ENCODE measurements at places on chromosomes 12 and 14.

DNA sequence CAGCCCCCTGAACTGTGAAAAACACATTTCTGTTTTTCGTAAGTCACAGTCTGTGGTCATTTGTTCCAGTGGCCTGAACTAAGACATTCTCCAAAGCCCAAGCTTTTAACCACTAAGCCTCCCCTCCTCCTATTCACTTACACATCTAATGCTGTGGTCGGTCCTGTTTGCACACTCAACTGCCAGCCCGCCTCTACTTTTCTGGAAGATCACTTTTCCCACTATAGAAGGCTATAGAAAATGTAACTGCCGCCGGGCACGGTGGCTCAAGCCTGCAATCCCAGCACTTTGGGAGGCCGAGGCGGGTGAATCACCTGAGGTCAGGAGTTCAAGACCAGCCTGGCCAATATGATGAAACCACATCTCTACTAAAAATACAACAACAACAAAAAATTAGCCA lies 524.7 kb upstream of the TMEM132C start:
- DNase-seq: no peak

- DNase-seq: no peak
These were observed 12.1 kb upstream of the CNIH1 start for GRCh38 chr14:54453252-54453651.

DNA sequence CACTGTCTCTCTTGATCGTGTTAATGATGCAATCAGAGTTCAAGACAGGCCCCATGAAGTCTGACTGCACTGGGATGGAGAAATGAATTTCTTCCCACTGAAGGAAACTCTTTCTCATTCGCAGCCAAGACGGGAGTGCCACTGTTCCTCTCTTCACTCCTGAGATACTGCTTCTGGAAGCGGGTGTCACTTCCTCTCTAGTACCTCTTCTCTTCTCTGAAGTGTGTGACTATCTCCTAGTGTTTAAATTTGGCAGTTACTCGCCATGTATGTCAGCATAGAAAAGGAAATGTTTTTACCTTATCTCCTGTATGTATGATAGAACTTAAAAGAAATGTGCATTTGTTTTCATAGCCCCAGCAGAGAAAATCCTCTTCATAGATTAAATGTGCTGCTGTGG lies 215.2 kb downstream of the ANO6 start:
- no peak for DNase-seq

DNA sequence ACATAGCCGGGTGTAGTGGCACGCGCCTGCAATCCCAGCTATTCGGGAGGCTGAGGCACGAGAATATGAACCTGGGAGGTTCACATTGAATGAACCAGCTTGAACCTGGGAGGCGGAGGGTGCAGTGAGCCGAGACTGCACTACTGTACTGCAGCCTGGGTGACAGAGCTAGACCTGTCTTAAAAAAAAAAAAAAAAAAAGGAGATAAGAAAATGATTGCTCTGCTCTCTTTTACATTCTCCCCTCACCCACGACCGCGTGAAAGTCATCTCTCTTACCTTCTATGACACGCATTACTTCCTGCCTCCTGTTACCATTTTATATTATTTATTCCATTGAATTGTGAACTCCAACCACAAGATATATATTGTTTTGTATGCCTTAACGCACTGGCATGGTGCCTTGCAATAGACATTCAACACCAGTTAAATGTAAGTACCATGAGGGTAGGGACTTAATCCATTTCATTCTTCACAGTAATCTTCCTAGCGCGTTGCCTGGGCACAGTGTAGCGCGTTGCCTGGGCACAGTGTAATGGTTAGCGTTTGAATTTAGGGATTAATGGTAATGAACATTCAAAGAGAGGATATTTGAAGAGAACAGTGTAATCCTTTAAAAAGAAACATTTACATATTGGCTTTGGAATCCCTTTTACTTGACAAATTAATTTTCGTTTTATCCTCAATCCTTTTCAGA lies 2.7 kb downstream of the RAP1B start:
- no peak for DNase-seq

DNA sequence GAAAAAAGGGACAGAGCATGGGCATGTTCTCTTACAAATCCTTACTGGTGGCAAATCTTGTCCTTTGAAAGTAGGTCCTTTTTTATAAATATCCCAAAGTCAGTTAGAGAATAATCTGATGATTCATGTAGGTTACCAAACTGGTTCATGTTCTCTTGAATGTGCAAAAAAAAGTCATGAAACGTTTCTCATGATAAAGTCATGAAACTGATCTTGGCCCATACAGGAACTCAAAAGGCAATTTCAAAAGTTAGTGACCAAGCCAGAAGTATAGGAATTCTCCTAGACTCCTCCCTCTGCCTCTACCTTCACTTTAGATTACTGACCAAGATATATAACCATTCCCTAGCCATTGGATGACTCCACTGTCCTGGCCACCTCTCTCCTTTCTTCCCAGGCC lies 27.3 kb upstream of the SPTSSA start:
- DNase-seq: no peak

DNA sequence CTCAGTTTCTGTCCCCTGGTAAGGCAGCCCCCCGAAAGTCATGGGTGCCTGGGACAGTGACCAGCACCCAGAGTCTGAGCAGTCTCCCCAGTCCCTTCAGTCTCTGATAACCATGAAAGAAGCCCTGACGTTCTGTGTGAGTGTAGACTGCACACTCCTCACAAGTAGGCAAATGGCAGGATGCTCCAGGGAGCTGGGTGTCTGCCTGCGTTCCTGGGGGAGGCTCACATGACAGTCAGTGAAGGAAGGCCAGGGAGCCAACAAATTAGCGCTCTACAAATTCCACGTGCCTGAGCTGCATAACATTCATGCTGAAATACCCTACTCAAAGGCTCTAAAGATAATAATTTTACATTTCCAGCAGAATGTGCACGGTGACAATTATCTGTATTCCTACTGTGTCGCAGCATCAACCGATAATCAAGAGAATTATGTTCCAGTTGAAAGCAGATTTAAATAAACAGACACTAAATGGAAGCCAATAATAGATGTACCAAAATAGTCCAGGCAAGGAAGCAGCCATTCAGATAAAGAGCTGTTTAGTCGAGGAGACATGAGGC lies 56.3 kb downstream of the ASCL1 start:
- DNase-seq: peak; percentile 1

GRCh38 chr14:72040528-72040927 lies 108.3 kb downstream of the RGS6 start:
- DNase-seq: no peak

DNA sequence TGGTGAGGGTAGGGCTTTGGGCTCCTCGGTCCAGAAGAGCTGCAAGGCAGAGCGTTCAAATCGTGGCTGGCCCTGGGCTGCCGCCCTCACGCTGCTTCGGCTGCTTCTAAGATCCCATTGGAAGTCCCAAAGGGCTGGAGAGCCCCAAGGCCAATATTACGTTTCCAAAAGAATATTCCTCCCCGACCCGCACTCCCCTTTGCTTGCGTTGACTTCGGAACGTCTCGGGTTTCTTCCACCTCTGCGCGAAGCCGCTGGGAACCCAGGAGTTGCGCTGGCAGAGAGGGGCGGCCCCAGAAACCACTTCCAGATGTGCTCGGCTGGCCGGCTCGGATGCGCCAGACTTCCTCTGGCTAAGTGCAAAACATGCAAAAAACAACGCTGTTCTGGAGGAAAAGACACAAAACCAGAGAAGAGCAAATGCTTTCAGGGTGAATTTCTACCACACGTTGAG lies at the start of gene GLT8D2:
Gene GLT8D2 (minus strand): TSS at position 285 of the 454 bp plus-strand sequence. CDS start 30,539 bp downstream, outside the sequence.
- DNase-seq: no peak

DNA sequence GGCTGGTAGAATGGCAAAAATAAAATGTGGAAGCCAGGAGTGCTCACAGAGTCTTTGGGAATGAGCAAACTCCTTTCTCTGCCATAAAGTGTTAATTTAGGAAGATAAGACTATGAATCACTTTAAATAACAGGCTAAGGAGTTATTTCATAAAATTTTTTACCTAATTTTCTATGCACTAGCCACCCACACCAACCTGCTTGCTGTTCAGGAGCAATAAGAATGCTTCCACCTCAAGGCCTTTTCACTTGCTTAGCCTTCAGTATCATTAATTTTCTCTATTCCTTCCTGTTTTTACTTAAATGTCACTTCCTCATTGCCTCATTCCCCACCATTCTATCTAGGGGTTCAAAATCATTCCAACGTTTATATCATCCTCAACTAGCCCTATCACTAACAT lies 326.8 kb downstream of the CCER1 start:
- no peak for DNase-seq

- no peak for DNase-seq
These were observed 14.4 kb downstream of the TRHDE start for GRCh38 chr12:72286526-72286925.

GRCh38 chr14:56036353-56036752 lies 81.9 kb upstream of the PELI2 start:
- no peak for DNase-seq

DNA sequence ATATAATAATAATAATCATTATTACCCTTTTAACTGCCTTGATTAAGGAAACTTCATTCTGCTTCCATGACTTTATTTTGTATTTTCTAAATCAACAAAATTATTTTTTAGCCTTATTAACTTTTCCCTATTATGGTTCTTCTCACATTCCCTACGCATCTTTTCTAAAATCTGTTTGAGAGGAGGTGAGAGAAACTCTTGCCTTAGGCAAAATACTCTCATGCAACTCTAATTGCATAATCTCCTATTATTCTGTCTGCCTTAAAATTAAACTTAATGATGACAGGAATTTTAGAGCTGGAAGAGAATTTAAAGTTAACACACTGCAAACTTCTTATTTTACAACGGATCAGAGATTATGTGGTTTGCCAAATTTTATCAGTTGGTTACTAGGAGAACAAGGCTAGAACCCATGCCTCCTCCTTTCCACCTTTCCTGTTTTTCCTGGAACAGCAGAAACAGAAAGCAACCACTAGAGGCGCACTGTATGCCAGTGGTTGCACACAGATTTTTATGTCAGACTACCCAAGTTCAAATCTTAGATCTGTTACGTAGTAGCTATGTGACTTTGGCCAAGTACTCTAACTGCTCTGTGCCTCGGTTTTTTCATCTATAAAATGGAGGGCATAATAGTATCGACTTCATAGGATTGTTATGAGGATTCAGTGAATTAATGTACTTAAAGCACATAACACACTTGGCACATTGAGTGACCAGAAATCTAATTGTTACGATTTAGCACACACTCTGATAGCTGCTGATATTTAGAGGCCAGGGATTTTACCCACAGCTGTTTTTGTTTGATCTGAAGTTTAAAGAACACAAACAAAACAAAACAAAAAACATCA lies 4.3 kb upstream of the BRMS1L start:
- DNase-seq: no peak

GRCh38 chr12:47868041-47868440 lies 36.8 kb downstream of the VDR start:
- no peak for DNase-seq

DNA sequence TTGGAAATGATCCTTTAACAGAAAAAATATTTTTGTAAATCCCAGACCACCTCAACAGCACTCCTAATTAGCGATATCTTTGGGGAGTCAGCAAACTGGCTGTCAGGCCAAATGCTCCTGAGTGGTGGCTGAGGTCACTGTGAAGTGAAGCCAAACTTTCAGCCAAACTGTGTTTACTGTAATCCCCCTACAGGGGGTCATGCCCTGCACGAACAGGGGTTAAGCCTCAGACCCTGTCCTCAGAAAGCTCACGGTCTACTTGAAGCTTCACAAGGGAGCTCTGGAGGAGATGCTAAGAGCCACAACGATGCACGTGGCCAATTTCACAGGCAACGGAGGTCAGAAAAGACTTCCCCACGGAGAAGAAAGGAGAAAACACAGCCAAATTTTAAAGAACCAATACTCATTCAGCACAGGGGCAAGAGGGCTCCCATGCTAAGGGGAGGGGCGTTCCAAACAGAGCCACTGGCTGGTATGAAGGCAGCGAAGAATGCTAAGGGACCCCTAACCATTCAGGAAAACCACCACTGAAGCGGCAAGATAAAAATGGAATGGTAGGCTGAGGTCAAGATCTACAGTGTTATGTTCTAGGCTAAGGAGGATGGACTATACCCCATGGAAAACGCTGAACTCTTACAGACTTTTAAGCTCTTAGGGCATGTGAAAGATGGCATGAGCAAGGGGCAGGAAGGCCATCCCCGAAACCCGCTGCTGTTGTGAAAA lies 105.4 kb downstream of the ITPR2 start:
- no peak for DNase-seq

DNA sequence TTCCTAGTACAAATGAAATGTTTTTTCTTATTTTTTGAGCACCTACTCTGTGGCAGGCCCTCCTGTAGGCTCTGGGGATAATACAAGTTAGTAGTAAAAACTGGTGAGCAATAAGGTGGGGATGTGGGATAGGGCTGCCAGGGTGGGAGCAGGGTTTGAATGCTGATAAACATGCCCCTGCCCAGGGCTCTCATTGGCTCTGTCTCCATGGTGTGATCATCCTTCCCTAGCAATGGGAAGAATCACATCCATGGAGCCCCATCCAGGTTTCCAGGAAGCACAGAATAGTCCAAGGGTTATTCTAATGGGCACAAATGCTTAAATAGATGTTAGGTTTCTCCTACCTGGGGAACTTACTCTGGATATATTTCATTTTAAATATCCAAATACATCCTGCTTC lies 45.5 kb downstream of the GIT2 start:
- no peak for DNase-seq

GRCh38 chr12:56487448-56488040 lies 417 bp downstream of the GLS2 start:
- peak; percentile 39 for DNase-seq

DNA sequence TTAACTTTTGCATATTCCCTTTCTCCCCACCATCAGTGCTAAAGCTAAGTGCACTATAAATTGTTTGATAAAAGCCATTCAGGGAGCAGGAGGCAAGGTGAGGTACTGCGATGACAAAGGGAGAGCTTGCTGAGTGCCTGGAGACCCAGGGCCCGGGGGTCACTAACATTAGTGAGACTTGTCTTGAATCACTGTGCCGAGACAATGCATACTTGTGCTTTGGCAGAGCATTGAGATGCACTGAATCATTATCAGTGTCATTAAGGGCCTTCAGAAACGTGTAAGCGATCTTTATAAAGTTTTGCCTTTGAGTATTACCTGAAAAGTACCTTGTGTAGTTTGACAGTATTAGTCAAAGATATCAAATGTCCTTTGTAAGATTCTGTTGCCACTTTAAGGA lies 447.5 kb downstream of the PCNX1 start:
- no peak for DNase-seq

GRCh38 chr12:77995436-77996167 lies 164.9 kb downstream of the NAV3 start:
- no peak for DNase-seq

- DNase-seq: no peak
These were observed 116.5 kb downstream of the HMGA2 start for GRCh38 chr12:65940744-65941143.

- DNase-seq: no peak
These were observed 163.9 kb downstream of the ADGRD1 start for GRCh38 chr12:131117438-131118245.

GRCh38 chr14:79608446-79608845 lies 602.9 kb downstream of the DIO2 start:
- no peak for DNase-seq

- no peak for DNase-seq
These were observed 24.3 kb downstream of the GEMIN2 start for GRCh38 chr14:39138440-39138839.

DNA sequence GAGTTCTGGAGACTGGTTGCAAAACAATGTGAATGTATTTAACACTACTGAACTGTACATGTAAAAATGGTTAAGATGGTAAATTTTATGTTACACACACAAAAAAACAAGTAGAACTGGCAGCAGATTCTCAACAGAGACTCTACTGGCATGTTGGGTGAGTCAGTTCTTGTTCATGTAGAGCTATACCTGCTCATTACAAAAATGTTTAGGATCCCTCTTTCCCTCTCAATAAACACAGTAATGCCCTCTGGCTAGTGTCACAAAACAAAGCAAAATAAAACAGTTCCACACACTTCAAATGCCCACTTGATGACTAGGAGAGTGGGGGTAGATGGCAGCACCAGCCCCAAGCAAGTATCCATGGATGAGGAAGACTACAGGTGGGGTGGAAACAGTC lies 13.7 kb upstream of the ZNF740 start:
- DNase-seq: no peak

All from occipital lobe (tissue), 3 donors.